ENCODE measurements at places on chromosomes 6 and 20. TPM values are rescaled to one million over a fixed set of nuclear protein-coding genes. Genes with fewer than 3 reads are reported as not detected.

Gene TFAP2D
- not detected for total RNA-seq

DNA sequence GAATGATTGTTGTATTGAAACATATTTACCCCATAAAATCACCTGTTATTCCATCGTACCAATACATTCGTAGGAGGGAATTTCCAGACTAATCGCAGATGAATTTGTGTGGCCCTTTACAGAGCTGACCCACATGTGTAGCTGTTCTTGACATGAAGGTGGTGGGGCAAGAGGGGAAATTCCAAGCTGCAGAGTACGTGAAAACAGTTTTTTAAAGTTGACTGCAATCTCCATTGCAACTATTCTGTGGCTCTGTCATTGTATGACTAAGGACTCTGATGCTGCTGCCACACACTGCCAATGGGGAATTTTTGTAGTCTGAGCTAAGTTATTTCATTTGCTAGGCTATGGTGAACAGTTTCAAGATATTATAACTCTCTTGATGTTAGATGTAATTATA is 46.4 kb upstream of the ADTRP start:
- DNase-seq, result no peak

DNA sequence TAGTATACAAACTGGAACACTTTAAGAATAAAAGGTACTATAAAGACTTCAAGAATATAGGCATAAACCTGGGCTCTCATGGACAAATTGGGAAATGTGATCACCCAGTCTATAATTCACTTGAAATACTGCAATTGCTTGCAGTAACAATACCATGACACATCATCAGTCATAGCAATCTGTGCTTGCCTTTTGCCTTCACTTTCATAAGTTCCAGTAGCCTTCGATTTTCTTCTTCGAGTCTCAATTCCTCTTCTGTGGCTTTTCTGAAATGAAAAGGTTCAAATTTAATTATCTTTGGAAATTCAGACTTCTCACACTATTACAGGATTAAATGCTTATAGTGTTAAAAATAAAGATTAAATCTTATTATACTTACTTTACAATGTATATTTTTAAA is 96.3 kb upstream of the ZBTB24 start:
- DNase-seq, result no peak

GRCh38 chr20:63692436-63693082 is 3.9 kb upstream of the TNFRSF6B start:
- DNase-seq, result peak; percentile 60

DNA sequence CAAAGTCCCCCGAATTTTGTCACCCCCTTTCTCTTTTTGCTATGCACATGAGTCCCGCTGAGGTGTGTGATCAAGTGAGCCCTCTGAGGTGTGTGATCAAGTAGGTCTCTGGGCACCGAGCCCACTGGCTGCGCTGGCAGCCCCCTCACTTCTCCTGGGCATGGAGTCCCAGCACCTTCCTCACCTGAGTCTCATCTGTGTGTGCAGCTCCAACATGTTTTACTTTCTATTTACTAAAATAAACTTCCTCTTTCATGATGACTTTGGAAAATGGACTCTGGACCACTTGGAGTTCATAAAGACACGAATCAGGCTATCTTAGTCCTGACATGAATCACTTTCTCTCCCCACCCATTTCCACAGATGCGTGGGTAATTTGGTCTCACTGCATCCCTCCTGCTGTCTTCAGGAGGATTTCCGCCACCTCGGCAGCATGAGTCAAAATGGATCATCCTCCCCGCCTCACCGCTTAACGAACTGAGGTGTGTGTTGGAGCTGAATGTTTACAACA is 39.8 kb downstream of the PRDM1 start:
- DNase-seq, result no peak

Gene LHFPL5
- total RNA-seq, result 0.34 TPM

GRCh38 chr20:57198132-57199072 is 68.0 kb downstream of the BMP7 start:
- DNase-seq, result no peak

Gene RAET1L
- total RNA-seq, result not detected

DNA sequence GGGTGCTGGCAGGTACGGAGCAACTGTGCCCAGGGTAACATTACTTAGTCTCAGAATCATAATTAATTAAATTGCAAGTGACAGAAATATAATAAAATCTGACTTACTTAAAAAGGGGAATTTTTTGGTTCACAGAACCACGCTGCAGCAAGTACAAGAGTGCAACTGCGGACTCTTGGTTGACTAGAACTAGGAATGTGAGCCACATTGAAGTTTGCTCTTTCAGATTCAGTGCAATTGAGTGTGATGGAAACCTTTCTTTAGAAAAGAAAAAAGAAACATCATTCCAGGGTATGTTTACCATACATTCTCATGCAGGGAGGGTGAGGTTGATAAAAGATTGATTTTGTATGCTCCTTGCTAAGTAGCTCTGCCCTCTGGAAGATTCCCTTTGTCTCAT is 45.0 kb upstream of the GGTLC1 start:
- DNase-seq, result no peak

GRCh38 chr6:154353626-154354025 is 3.0 kb downstream of the IPCEF1 start:
- DNase-seq, result no peak

Gene GPLD1
- 0.88 TPM for total RNA-seq

DNA sequence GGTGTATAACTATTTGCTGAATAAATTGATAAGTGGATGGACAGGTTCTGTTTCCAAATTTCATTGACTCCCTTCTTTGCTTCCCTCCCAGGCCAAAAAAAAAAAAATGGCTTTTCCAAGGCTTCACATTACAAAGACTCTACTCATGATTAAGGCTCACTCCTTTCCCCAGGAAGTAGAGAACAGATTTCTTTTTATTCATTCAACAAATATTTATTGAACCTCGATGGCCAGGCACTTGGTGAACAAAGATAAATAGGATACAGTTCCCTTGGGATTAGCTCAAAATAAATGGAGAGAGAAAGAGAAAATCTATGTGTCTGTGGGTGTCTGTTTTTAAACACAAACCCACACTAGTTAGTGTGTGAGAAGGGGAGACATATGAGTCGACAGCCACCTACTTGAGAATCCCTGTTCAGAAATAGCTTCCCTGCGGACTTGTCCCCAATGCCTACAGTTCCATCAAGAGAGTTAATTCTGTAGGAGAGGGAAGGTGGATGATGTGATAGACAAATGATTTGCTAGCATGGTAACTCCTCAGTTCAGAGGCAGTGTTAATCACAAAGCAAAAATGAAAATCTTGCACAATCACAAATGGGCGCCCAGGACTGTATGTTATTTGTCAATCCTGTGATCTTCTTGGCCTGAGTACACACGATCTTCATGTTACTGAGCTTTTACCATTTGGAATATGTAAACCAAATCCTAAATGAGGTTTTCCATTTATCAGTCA is 20.3 kb downstream of the TRAF3IP2 start:
- DNase-seq, result no peak

- DNase-seq, result no peak
Observed at GRCh38 chr6:40406175-40406574, 181.0 kb downstream of the LRFN2 start.

DNA sequence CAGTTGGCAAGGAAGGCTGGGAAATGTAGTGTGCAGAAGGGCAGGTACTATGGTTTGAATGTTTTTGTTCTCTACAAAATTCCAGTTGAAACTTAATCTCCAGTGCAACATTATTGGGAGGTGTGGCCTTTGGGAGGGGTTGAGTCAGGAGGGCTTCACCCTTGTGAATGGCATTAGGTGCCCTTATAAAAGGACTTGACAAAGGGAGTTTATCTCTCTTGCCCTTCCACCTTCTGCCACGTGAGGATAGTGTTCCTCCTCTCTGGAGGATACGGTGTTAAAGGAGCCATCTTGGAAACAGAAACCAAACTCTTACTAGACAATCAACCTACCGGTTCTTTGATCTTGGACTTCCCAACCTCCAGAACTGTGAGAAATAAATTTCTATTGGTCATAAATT is 82.2 kb upstream of the LRFN2 start:
- DNase-seq, result no peak

Gene ERVFRD-1
- total RNA-seq, result 0.06 TPM

DNA sequence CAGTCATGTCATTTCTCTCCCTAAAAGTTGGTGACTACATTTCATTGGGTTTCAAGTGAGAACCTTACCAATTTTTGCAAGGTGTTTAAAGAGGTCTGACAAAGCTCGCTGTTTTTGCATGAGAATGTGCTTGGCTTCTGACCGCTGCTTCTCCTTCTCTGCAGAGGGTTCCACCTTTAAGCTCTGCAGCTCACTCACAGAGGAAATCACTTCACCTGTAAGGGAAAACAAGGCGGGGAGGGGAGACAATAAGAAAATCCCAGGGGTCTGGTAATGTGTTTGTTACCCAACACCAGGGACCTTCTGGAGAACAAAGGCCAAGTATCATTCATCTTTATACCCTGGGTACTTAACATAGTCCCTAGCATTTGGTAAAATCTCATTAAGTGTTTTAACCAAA is 40.0 kb upstream of the LYRM2 start:
- DNase-seq, result no peak

Gene CYP21A2
- 0.19 TPM for total RNA-seq

- no peak for DNase-seq
Observed at GRCh38 chr6:50785921-50786320, 32.8 kb upstream of the TFAP2B start.

DNA sequence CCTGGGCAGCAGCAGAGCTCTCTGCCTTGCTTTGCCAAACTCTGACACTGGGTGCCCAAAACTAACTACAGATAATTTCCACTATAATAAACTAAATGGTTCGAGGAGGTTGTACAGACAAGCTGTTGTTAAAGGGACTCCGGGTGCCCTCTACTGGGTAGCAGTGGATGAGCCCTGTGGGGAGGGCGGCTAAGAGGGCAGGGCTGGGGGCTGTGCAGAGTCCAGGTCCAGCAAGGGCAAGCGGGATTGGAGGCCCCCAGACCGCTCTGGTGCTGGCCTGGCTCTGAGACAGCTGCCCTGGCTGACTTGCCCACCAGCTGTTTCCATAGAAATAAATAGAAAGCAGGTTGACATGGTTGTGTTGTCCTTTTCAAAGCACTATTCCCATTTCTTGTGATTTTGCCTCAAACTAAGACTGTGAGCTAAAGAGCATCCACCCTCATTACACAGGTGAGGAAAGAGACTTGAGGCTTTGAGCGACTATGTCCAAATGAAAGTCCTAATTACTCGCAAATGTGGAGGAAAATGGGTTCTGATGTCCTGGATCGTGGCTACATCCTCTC is 167.6 kb upstream of the CST7 start:
- peak; percentile 23 for DNase-seq

Gene BTNL2
- total RNA-seq, result not detected

GRCh38 chr20:5316188-5317158 is at the start of gene PROKR2:
PROKR2 (minus strand) TSS chr20:5316954; CDS start chr20:5314369, 2,585 bp downstream.
- DNase-seq, result no peak

GRCh38 chr20:62192635-62193034 is 9.8 kb downstream of the MTG2 start:
- DNase-seq, result peak; percentile 26

DNA sequence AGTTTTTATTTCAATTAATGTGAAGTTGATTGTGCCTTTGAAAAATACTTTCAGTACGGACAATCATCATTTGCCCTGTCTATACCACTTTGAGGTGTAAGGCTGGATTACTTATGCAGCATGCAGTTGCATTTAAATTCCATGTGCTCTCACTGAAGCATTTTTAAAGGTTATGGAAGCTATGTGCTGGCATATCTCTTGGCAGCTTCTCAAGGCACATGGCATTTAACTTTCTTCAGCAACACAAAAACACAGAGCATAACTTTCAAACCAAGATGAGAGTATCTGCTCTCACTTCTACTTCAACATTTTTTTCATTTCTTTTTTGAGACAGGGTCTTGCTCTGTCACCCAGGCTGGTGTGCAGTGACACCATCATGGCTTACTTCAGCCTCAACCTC is 360.6 kb upstream of the RUNX2 start:
- DNase-seq, result no peak

DNA sequence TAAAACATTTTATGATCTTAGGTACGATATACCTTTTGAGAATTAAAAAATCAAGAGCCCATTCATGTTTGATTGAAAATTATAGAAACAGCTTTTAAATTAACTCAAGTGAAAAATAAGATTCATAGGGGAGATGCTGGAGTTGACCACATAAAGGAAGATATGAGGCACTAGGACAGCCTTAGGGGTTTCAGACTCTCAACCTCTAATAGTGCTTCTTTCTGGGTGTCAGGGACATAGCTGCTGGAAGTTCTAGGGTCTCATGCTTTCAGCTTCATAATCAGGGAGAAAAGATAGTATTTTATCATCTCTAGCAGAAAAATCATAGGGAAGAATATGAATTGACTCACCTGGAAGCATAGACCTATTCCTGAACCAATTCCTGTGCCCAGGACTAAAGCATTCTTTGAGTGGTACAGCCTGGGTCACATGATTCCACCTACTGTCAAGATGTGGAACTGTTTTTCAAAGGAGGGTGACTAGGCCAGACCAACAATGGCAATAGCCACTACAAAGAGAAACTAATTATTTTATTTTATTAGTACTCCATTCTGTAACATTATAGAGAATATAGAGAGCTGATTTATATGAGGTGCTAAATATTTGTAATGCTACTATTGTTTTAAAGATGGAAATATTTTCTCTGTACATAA is 27.8 kb upstream of the CENPW start:
- DNase-seq, result no peak

GRCh38 chr20:10565922-10566897 is 107.6 kb downstream of the JAG1 start:
- DNase-seq, result no peak

DNA sequence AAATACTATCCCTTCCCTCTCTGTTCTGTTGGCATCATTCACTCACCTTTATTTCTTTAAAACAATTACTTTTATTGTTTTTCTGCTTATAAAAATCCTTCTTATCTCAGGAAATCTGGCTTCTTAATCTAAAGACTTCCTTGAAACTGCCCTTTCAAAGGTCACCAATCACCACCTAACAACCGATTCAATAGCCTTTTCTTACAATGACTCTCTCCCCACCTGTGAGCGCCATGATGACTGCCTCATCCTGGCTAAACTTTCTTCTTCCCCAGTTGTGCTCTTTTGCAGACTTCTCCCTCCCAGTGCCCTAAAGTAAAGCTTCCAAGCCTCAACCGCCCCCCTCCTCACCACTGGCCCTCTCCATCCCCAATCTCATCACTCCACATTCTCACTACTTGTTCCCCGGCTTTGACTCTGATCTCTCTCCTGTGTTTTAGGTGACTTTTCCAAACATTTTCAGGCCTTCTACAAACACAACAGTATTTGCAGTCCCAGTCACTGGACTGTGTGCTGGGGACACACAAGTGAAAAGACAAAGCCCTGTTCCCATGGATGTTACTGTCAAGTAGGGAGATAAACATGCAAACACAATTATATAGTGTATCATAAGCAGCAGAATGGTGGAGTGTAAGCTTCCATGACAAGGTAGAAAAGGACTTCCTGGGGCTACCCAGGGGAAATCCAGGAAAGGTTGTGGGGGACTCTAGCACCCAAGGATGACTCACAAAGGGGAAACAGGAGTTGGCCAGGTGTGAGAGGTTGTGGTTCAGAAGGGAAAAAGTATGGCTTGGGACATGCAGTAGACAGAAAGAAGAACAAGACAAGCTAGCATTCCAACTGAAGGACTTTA is 12.8 kb downstream of the NHSL1 start:
- no peak for DNase-seq

DNA sequence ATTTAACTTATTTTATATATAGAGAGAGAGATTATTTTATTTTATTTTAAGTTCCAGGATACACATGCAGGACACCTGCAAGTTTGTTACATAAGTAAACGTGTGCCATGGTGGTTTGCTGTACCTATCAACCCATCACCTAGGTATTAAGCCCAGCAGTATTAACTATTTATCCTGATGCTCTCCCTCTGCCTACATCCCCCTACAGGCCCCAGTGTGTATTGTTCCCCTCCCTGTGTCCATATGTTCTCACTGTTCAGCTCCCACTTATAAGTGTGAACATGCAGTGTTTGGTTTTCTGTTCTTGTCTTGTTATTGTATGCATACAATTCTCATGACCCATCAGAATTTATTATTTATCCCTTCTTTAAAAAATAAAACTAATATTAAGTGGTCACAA is 34.6 kb downstream of the FKBP1C start:
- no peak for DNase-seq

Gene MEP1A
- total RNA-seq, result not detected

Data from psoas muscle (tissue), 8 donors.